ENCODE measurements at places on chromosomes 5 and 9.

DNA sequence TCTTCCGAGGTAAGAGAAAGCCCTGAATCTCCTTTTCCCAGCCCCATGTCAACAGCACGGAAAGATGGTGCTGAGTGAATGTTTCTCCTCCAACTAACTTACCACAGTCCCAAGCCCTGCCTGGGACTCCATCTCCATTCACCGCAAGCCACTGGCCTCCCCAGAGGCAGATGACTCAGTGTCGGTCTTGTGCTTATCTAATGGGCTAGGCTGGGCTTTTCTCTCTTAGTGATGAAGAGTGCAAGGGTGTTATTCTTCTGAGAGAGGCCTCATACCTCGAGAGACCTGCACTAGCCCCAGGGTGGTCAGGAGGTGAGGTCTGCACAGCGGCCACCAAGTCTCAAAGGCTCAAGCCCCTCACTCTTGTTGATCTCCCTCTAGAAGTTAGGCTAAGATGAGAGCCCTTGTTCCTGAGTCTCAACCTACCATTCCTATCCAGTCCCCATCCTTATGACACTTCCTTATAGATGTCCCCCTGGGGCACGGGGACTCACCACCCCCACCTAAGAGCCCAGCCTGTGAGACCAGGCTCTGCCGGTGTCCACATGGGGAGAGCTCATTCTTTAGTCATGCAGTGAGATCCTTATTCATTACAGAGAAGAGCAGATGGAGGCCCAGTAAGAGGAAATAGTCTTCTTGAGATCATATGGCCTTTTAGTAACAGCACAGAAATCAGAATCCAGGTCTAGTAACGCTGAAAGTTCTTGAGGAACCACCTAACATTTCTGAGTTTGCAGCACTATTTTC is 127.0 kb downstream of the SAXO1 start:
- DNase-seq = no peak

DNA sequence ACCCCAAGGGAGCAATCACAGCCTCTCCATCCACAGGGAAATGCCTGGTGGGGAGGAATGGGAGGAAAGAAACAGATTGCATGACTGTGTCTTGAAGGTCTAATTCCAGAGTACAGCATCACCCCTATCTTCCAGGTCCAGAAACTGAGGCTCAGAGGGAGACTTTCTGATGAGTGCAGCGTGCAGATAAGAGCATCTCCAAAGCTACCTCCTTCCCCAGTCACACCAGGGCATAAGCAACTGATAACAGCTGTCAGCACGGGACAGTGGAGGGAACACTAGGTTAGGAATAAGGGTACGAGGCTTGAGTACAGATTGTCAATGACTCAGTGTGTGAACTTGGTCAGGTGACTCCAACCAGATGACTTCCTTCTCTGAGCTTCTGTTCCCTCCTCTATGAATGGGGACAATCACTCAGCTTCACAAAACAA is 126.9 kb downstream of the KCNIP1 start:
- DNase-seq = no peak

GRCh38 chr5:65098393-65098792 is 329.7 kb downstream of the CWC27 start:
- no peak for DNase-seq

GRCh38 chr9:129549684-129550083 is 71.2 kb downstream of the C9orf50 start:
- DNase-seq = no peak

DNA sequence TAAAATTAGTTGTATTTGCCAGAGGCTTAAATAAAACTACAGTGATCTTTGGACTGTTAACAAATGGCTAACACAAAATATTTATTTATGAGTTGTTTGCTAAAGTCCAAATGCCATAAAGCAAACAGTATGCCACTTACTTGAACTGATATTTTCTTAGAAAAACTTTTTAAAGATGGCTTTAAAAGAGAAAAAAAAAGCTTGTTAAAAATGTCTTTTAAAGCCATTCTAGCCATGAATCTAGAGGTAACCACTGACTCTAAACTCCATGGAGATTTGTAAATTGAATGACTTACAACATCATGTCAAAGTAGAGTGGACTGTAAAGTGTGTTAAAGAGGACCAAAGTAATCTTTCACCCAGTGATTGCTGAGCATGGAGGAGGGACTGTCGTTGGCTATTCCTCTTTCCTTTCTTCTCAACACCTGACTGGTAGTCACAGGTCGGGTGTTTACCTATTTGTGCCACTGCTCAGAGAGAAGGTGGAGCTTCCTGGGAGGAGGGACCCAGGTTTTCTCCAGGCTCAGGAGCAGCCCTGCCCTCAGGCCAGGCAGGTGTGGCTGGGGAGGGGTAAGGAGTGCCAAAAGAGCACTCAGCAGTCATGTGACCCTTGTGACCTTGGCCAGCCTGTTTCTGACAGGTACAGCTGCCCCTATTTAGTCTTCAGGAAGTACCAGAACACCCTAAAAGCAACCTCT is 69.1 kb upstream of the TJP2 start:
- peak; percentile 62 for DNase-seq

DNA sequence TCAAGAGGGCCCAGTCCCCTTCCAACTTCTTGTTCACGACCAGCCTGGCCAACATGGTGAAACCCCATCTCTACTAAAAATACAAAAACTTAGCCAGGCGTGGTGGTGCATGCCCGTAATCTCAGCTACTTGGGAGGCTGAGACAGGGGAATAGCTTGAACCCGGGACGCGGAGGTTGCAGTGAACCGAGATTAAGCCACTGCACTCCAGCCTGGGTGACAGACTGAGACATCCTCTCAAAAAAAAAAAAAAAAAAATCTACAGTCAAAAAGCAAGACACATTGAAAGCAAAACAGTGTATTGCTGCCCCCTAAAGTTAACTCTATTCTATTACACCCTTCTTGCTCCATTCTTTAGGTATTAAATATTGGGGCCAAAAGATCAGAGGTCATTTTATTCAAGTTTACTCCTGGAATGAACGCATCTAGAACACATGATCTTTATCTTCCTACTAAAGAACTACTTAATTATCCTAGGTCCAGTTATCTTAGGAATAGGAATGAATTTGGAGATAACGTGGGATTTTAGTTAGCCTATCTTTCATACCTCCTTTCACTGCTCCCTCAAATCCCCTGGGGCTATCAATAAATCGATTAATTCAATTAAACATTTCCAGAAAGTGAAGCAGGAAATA is 2.4 kb downstream of the ATG12 start:
- no peak for DNase-seq

DNA sequence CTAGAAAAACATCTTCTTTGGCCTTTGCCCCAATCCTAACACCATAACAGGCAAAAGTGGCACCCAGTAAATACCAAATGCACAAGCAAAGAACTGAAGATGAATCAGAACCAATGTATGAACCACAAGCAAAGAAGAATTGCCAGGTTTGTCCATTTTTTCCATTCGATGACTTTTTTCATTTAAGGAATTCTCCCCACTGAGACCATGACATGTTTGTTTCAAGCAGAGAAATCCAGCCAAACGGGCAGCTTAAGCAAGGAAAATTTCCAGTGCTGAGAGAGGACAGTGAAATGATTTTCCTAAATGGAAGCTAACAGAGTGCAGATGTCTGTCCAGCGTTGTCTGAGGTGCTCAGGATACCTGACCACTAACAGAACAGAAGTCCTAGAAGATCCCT is 203.7 kb downstream of the ADAMTS12 start:
- no peak for DNase-seq

DNA sequence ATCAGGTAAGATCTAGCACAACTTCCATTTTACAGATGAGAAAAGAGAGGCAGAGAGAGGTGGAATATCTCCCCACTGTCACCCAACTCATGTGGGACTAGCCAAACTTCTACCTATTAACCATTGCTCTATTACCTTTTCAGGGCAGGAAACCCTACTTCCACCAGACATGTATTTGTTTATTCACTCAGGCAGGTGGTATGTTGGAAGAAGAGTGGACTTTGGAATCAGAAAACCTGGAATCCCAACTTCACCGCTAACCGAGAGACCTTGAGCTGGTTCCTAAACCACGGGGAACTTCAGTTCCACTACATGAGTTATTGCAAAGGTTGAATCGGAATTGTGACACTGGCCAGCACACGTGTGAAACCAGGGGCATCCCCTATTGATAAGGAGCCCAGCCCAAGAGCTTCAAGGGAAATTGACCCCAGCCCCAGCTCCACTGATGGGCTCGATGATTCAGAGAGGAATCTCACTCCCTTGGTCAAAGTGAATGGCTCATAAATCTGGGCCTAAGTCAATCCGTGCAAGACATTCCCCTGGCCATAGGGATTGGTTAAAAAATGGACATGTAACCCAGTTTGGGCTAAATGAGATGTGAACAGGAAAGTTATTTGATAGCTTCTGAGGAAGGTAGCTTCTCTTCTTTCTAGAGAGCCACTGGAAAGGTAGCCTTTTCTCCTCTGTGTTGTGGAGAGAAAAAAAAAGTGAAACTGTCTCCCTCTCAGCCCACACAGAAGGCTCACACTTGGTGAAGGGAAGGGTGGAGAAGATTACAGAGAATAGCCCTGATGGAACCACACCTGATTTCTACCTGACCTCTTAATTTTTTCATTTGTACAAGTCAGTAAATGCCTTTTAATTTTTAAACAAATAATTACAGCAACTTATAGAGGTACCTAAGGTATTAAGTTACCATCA is 5.5 kb upstream of the GLIS3 start:
- DNase-seq = no peak

GRCh38 chr5:57172466-57173318 is 1.2 kb upstream of the GPBP1 start:
- DNase-seq = no peak

DNA sequence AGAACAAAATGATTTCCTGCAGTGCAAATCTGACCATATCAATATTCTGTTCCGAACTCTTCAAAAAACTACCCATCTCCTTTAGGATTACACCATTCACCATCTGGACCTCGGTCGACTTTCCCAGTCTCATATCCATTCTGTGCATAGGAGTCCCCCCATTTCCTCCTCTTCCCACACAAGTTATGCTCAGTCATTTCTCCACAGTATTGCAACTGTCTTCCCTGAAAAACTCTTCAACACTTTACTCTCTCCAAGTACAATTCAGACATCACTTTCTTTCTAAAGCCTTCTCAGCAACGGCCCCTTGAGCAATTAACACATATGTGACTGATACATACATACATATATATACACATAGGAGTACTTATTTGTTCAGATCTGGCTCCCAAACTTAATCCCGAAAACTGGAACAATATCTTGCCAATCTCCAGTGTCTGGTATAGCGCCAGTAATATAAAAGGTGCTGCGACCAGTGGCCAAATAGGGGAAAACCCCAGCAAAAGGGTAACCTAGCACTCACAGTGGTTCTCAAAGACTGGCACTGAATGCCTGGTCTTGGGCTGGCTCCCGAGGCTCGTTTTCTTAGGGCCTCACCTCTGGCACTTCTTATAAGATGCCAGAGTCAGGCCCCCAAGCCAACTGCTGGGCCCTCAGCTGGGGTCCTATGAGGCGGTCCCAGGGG is 629 bp downstream of the ZBTB26 start:
- DNase-seq = no peak

- no peak for DNase-seq
Observed at GRCh38 chr5:155595791-155596190, 582.2 kb downstream of the KIF4B start.

DNA sequence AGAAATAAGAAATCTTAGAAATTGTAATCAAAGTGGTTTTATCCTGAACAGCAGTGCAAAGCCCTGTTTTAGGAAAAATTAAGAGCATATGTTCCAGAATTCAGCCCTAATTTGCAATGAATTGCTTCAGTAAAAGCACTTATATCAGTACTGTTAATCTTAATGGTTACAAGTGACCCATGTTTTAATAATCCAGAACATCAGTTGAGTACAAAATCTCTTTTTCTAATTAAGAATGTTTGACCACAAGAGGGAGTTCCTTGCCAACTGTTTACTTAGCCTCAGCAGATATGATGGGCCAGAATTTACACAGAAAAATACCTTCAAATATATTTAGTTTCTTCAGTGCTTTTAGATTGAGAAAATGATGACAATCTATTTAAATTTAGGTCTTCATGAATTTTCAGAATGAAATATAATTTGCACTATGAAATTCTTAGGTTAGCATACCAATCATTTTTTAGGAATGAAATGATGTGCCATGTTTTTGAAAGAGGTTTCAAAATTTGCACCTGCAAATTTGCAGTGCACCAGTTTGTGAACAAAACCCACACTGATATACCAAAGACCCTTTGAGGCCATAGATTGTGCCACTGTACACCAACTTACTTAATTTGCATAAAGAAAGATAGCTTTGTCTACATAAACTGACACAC is 926.3 kb upstream of the ARRDC3 start:
- no peak for DNase-seq

- DNase-seq = no peak
Observed at GRCh38 chr5:170597109-170597751, 93.4 kb downstream of the KCNIP1 start.

GRCh38 chr5:120388016-120388781 is 75.9 kb upstream of the PRR16 start:
- DNase-seq = no peak

DNA sequence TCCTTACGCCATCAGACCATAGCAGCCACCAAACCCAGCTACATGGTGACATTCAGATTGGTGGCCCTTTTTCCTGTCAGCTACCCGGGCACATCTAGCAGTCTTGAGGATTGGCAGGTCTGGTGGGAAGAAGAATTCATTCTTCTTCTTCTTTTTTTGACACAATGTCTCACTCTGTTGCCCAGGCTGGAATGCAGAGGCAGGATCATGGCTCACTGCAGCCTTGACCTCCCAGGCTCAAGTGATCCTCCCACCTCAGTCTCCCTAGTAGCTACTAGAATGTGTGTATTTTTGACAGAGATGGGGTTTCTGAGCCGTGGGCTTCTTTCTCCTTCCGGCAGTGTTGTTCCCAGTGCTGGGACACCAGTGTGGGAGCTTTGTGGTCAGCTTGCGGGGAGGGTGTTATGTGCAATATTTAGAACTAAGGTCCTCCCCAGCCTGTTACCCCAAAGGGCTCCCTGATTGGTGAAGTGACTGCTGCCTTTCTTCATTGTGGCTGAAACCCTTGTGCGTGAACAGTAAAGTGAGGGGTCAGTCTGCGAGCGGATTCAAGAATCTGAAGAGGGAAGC is 3.4 kb downstream of the NTMT1 start:
- no peak for DNase-seq

- no peak for DNase-seq
Observed at GRCh38 chr5:132256086-132256782, 1.3 kb upstream of the PDLIM4 start.

DNA sequence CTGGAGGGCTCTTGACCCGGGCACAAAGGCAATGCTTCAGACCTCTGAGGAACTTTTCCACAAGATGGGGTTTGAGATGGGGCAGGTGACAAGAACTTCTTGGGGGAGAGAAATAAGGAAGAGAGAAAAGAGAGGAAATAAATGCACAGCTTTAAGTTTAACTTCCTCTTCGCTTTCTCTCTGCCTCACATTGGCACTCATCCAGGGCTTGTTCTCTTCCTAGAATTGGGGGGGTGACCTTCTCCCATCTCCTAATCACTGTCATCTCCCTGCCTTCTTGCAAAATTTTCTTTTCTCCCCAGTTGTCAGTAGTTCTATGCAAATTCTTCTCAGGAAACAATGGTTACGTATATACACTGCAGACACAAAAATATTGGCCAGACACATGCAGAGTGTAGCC is 19.1 kb upstream of the ADCY2 start:
- no peak for DNase-seq

GRCh38 chr5:143037071-143037470 is 266.9 kb downstream of the ARHGAP26 start:
- DNase-seq = no peak

Measured in H1 (cell line).